Right ventricle myocardium superior (tissue), 1 donor: ENCODE measurements at places on chromosomes 11 and 22. TPM values are rescaled to one million over a fixed set of nuclear protein-coding genes. Genes with fewer than 3 reads are reported as not detected.

ELMOD1 gene
- total RNA-seq = 1.00 TPM

TPBGL gene
- total RNA-seq = 0.11 TPM

SYT7 gene
- 23.7 TPM for total RNA-seq

FADS2 gene
- total RNA-seq = 20.5 TPM

SGSM1 gene
- total RNA-seq = 9.2 TPM

PDXP gene
- 17.6 TPM for total RNA-seq

MS4A12 gene
- not detected for total RNA-seq

DNA sequence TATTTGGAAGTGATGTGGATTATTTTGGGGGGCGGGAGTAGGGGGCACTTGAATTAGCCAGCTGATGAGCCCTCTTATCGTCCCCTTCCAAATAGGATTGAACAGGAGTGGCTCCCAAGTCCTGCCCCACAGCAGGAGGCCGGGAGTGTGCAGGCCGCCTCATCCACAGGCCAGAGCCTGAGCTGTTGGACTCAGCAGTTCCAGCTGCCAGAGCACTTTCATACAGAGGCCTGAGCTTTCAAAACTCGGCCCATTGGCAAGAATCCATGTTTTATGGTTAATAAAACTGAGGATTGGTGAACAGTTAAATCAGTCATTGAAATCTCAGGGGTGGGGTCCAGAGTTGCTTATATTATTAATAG, 9.6 kb downstream of the FAM118A start:
- DNase-seq = peak; percentile 68

DNA sequence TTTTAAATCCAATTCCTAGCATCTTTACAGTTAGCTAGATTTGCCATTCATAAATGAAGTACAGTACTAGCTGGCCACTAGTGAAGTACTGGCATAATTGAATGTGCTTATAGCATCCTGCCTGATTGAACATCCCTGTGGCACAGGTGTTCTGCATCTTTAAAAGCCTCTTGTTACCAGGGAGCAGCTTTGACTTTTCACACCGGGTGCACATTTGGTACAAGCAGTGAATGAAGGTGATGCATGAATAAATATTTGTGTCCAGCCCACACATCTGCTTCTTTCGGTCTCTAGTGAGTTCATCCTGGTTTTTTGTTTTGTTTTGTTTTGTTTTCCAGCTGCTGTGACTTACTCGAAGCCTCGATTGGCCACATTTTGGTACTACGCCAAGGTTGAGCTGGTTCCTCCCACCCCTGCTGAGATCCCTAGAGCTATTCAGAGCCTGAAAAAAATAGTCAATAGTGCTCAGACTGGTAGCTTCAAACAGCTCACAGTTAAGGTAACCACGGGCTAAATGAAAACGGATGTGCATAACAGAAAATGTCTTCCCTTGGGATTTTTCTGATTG, 5.3 kb downstream of the ATP5MG start:
- DNase-seq = no peak

DNA sequence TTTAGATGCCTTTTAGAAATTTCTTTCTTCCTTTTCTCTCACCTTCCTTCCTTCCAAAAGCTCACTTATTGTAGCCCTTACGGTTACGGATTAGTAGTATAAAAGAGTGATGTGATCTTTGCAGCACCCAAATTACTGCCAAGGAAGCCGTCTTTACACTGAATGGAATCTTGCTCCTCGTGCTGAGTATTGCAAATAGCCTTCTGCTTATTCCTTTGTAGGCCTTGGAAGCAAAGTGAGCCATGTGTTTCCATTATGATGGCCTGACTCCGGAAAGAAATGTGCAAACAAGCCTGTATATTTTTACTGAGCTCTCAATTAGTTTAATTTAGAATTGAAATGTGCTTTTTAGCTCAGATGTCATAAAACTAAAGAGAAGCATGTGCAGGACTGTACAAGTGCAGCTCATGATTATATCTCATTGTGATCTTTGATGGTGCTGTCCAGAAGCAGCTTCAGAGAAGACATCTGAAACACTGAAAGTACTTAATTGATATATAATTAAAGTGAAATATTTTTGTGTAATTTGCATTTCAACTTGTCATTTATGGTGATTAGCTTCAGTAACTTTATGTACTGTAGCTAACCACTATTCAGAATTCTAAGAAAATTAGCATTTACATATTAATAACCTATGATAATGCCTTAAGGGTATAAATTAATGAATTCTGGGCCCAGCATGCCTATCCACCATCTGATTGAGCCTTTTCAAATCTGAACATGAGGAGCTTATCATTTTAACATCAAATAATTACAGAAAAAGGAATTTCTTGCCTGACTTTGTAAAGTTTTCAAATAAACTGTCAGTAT, 129.3 kb downstream of the GRIA4 start:
- no peak for DNase-seq

DNA sequence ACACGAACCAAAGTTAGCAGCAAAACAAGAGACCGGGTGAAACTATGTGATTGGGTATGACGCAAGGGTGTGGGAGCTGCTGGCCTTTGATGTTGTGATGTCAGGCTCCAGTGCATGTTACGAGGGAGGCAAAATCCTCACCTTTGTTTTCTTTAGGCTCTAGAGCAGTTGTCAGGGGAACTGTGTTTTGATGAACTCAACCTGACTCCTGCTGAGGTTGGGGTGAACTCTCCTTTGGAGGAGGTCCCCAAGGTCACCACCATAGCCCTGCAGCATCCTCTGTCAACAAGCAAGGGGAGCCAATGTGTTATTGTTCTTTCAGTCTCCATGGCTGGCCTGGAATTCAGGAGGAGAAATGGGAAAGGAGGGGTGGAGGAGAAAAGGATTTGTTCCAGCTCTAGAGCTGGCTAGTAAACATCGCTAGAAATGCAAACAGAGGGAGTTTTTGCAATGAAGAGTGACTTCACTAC, 33.8 kb downstream of the RASSF10 start:
- no peak for DNase-seq

- no peak for DNase-seq
These were observed 58.0 kb upstream of the KIRREL3 start for GRCh38 chr11:127058524-127058923.

DNA sequence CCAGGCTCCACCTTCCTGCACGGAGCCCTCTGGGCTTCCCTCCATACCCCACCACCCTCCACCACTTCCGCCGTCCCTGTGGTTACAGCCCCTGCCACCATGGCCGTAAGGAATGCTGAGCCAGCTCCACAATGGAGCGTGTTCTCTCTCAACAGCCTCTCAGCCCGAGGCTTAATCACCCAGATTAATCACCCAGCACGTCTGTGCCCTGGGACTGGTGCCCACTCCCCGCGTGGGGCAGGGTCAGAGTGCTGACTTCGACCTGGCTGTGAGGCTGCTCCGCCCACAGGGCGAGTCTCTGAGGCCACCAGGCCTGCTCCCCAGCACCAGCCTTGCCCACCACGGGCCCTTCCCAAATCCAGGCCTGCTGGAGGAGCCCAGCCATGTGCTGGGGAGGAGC, 4.0 kb upstream of the TH start:
- no peak for DNase-seq

DNA sequence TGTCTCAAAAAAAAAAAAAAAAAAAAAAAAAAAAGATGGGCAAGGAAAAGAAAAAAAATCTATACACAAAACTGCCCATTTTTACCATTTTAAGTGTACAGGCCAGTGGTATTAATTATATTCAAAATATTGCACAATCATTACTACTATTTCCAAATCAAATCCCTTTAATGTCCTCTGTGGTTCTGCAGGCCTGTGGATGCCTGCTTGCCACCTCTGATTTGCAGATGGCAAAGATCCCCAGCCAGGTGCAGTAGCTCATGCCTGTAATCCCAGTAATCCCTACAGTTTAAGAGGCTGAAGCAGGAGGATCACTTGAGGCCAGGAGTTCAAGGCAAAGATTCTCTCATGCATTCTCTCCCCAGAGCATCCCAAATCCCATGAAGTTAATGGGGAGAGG, 20.2 kb downstream of the RFPL1 start:
- no peak for DNase-seq

GRCh38 chr11:126476977-126477376, 121.5 kb downstream of the ST3GAL4 start:
- no peak for DNase-seq

DNA sequence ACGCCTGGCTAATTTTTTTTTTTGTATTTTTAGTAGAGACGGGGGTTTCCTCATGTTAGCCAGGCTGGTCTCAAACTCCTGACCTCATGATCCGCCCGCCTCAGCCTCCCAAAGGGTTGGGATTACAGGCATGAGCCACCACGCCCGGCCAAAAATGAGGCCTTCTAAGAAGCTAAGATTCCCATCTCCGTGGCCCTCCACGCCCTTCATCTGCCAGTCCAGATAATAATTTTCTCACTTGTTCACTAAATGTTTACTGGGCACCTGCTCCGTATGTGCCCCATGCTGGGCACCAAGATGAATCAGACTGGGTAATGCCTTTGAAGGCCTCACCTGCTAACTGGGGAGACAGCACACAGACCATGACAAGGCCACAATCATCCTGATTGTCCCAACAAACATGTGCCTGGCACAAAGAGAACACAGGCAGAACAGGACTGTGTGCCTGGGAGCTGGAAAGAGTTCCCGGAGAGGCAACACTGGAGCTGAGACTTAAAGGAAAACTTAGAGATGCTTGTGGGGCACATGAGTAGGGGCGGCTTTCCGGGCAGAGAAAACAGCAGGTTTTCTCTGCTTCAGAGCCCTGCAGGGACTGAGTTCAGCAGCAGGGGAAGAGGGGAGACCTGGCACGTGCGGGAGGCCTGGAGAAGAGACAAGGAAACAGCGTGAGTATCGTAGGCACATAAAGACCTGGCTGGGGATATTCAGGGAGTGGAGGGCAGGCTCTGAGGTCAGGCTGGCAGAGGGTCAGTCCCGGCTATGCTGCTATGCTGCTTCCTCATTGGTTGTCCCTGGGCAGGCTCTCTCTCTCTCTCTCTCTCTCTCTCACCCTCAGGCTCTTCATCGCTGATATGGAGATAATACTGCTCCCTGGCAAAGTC, 2.4 kb downstream of the KIAA0930 start:
- no peak for DNase-seq

GRCh38 chr22:32411402-32411801, 645 bp downstream of the RTCB start:
- DNase-seq = no peak

- DNase-seq = no peak
These were observed 53.1 kb upstream of the GRK2 start for GRCh38 chr11:67213178-67213621.

GRCh38 chr11:102637731-102638130, 12.6 kb upstream of the MMP20 start:
- DNase-seq = no peak

DNA sequence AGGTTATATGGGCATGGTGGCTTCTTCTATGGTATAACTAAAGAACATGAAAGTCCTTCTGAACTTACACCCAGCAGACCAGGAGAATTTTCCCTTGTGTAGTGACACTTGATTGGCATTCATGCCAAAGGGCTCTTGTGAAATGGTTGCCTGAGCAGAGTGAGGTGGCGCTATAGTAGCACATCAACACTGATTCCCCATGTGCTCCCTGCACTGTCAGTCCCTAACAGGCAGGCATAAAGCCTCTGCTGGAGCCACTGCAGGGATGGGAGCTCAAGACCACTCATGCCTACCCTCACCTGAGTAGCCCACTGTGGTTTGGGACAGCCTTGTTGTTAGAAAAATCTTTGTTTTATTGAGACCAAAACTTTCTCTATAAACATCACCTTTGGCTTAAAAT, 92.6 kb upstream of the LIN7C start:
- DNase-seq = no peak

DNA sequence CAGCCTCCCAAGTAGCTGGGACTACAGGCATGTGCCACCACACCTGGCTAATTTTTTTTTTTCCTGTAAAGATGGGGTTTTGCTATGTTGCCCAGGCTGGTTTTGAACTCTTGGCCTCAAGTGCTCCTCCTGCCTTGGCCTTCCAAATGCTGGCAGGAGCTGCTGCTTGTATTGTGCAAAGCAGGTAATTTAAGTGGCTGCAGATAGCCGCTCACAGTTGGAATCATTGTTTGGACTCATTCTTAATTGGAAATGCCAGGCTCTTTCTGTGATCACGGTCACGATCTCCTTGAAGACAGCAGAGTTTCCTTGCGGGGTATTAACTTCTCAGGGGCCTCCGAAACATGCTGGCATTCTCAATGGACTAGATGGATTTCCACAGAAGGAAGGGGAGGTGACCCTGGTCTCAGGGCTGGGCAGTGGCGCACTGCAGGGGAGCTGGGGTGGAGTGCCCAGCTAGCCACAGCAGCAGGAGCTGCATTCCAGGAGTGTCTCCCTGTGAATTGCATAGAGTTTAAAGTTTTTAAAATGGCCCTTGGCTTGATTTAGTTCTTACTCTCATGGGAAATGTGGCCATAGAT, 136.1 kb downstream of the MORC2 start:
- DNase-seq = no peak

DNA sequence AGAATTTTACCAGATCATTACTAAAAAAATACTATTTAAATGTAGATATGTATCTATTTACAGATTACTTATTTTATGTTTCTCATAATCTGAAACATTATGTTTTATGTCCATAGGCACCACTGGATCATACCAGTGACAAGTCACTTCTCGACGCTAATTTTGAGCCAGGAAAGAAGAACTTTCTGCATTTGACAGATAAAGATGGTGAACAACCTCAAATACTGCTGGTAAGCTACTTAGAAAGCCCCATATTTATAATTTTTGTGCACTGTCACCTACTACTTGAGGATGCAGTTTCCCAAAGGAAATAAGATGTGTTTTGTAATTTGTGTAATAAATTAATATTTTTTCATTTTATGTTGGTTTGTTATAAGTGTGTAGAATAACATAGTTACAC, 42.6 kb downstream of the USP47 start:
- no peak for DNase-seq

DNA sequence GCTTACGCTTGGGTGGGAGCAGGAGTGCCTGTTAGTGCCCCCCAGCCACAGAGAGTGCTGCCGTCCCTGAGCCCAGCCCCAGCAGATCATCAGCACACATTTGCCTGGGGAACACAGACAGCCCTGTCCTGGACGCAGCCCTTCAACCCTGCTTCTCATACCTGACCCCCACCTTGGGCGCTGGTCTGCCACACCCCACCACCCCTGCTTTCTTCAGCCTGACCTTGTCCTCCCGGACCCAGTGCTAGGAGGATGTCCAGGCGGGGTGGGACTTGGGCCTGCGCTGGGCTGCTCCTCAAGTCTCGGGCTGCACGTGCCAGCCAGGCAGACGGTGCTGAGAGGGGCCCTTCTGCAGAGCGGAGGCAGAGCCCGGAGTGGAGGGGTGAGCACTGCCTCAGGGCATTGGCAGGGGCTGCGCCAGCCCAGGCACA, 119.2 kb downstream of the KCNQ1OT1 start:
- DNase-seq = peak; percentile 20

DNA sequence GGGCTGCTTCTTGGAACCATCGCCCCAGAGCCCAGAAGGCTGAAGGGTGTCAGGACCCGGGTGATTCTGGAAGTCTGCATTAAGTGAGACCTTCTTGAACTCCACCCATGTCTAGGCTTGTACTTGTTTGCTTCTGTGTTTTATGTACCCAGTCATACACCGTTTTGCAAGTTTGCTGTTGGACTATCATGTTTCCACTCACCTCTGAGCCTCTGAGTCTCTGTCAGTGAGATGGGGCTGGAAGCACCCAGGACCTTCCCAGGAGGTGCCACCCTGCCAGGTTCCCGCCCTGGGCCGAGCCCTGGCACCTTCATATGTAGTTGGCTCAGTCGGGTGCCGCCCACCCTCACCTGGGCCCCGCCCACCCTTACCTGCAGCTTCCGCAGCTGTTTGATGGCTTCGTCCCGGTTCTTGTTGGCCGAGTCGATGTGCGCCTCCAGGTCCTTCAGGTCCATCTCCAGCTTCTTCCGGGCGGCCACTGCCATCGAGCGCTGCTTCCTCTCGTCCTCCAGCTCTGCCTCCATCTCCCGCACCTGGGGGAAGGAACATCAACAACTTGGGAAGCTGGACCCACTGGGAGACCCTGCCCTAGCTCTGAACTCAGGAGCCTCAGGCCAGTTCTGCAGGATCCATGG, 35.1 kb downstream of the APOL1 start:
- DNase-seq = peak; percentile 35

GRCh38 chr22:20427104-20427944, 10.3 kb downstream of the SCARF2 start:
- DNase-seq = no peak
